ENCODE measurements at places on chromosomes 16 and 17.

DNA sequence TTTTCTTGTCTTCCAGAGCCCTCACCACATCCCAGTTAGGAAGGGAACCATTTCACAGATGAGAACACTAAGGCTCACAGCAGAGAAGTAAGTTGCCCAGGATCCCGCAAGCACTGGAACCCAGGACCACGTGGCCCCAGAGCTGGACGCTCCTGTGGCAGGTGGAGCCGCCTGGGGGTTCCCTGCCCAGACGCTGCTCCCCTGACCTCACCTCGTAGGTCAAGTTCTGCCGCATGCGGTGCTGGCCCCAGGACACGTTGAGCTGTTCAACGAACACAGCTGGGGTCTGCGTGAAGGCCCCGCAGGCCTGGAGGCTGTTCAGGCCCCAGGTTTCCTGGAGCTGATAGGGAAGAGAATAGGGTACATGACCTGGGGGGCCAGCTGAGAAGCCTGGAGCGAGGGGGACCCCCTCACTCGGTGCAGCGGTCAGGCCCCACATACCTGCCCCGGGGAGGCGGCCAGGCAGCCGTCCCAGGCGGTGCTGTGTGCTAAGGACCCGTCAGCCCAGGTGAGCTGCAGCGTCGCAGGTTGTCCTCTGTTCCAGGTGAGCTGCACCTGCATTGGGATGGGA, 54.1 kb downstream of the RMI2 start:
- DNase-seq = no peak

DNA sequence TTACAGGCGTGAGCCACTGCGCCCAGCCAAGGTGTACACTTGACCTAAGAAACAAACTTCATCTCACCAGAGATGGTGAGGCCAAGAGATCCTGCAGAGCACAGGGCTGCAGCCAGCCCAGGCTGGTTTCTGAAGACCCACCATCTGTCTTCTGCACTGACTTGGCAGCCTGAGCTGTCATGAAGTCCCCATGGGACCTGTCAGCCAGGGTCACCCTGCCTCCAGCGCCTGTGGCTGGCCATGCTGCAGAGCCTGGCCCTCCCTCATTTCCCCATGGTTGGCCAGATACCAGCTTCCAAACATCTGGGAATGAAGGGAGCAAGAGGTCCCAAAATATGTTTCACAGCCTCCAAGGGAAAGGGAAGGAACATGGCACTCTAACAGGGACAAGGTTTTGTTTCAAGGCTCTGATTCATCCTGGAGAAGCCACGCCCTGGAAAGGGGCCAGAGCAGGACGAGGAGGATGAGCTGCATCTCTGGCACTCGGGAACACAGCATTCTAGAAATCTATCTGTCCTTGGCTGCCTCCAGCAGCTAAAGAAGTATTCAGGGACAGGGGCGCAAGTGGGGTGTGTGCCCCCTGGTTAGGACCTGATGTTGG, 45.3 kb downstream of the DDX19A start:
- DNase-seq = no peak

DNA sequence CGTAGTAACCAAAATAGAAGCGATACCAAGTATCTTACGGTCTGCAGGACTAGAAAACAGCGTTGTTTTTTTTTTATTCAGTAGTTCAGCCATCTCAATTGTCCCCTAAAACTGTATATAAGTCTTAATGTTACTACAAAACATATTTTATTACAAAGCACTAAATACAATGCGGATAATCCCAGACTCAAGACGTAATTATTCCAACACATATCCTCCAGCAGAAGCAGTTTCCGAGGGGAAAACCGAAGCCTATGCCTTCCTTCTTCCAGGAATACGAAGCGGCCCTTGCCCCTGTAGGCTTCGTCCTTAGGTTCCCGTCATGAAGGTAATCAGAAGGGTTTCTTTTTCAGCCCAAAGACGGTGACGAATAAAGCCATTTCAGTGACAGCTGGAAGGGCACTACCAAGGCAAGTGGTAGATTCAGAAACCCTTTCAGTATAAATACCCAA, 2.3 kb downstream of the TMEM107 start:
- no peak for DNase-seq

DNA sequence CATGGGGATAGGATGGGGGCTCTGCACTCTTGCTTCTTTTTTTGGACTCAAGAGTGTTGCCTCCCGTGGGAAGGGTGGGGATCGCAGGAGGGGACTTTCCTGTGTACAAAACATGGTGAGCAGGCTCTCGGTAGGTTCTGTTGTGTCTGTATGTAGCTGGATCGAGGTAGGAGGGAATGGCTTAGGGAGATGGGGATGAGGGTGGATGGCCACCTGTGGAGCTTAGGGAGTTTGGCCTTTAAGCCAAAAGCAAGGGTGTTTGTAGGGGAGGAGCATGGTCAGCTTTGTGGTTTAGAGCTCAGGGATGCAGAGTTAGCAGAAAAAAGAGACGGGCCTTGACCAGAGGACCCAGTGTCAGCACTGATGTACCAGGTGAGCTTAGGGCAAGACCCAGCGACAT, 11.0 kb upstream of the EDC4 start:
- no peak for DNase-seq

DNA sequence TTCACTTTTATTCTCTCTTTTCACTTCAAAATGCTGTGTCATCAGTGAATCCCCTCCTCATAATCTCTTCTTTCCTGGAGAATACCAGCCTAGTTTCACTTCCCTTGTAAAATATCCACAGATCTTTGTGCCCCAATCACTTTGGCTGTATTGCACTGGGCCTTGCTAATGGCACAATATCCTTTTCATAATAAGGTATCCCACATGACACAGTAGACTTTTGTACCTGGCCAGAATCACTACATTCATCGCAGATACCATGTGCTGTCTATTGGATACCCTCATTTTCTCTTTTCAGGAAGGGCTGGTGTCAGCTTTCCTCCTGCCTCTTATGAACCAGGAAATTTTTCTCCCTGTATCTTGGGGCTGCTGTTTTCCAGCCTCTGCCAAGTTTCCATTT, 25.7 kb upstream of the TOX3 start:
- no peak for DNase-seq

DNA sequence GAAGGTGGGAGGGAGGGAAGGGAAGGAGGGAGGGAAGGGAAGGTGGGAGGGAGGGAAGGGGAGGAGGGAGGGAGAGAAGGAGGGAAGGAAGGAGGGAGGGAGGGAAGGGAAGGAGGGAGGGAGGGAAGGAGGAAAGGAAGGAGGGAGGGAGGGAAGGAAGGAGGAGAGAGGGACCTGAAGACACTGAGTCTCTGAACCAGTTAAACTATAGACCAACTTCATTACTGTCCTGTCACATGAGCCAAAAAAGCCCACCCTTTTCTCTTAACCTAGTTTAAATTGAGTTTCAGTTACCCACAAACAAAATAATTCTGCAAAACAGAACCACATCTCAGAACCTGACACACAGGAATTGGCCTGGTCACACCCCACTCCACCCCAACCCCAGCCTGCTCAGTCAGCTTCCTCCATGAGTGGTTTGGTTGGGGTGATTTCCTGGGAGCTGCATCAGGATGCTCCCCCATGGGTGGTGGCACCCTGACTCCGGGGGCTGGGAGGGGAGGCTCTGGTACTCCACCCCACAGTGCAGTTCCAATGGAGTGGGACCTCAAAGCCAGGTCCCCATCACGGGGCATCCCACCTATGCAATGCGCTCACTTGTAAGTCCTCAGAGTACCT, 4.7 kb upstream of the PRR29 start:
- DNase-seq = peak; percentile 62

- DNase-seq = peak; percentile 30
Observed at GRCh38 chr17:8162997-8163977, 539 bp upstream of the VAMP2 start.

DNA sequence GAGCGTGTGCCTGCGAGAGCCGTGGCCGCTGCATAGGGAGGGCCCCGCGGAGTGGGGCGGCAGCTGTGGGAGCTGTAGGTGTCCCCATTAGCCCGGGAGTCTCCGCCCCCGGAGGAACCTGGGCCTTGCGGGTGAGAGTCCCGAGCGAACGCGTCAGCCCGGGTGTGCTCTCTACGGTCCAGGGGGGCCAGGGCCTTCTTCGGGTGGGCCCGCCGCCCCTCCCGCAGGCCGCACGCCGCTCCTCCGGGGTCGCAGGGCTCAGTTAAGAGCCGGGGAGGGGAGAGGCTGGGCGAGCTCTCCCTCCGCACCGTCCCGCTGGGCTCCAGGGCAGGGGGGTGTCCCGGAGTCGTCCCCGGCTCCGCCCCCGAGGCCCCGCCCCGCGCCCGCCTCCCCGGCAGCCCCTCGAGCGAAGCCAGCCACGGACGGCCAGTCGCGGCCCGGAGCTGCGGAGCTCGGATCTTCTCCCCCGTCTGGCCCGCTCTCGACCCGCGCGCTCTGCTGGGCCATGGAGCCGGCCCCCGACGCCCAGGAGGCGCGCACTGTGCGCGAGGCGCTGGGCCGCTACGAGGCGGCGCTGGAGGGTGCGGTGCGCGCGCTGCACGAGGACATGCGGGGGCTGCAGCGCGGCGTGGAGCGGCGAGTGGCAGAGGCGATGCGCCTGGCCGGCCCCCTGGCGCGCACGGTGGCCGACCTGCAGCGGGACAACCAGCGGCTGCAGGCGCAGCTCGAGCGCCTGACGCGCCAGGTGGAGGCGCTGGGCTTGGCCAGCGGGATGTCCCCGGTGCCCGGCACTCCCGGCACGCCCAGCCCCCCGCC, at the start of gene SMTNL2:
Gene SMTNL2, plus strand, starts transcription at position 429 of the 816 bp plus-strand sequence. Its CDS starts 77 bp downstream, at position 506.
- DNase-seq = no peak

DNA sequence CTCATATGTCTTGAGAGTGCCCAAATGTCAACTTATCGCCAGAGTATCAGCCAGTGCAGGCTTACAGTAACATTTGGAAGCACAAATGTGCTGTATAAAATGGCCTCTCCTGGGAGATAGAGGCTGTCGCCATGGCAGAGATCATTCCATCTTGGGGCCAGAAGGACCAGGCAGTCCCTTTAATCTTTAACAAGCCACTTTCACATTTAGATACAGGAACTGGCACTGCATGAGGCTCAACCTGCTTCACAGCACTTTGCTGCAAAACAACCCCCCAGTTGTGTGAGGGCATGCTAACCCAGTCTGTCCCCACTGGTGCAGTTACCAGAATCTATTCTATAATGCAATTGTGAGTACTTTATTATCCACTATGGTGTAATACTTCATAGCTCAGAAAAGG, 4.7 kb upstream of the RFFL start:
- DNase-seq = no peak

DNA sequence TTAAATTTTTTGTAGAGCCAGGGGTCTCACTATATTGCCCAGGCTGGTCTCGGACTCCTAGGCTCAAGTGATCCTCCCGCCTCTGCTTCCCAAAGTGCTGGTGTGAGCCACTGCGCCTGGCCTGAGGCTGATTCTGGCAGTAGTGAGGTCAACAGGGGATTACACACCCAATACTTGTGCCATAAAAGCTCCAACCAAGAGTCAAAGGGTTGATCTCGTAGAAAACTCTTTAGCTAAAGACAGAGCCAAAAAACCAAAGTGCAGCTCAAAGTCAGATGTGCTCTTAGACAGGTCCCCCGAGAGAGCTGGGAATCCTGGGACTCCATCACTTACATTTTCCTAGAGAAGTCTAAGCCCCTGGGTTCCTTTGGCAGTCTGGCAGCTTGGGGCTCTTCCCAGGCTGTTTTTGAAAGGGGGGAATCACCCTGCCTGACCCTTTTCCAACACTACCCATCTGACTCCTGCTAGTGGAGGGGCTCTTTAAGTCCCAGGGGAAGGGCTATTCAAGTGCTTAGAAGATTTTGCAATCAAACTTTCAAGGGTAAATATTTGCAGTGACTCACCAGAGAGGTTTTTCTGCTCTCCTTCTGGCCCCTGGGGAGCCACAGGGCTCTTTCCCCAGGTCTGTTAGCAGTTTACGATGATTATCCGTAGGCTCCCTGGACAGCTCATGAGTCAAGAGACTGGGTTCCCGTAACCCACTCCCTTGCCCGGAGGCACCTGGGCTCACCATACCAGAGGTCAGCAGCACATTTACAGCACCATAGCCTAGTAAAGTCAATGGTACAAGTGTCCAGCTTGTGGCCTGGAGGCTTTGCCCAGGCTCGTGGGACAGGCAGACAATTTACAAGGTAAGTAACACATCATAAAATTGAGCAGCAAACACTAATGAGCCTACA, 408.7 kb downstream of the SLC39A11 start:
- DNase-seq = no peak

DNA sequence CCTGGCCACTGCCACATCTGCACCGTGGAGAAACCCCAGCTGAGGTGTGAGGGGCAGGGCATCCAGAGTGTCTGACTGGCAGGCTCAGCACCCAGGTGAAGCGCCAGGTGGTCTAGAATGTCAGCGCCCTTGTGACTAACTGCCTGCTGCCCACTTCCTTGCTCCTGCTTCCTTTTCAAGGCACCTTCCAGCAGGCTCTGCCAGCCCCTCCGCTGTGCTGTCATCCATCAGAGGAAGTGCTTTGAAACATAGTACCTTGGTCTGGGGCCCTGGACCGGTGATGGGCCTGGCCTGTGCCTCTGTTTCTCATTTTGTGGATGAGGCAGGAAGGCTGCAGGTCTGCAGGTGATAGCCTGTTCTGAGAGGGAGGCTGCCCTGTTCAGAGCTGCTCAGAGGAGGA, 5.5 kb downstream of the SPNS2 start:
- no peak for DNase-seq

GRCh38 chr16:52861614-52862022, 191.1 kb downstream of the CHD9NB start:
- DNase-seq = no peak

GRCh38 chr17:31224366-31224765, 72.7 kb downstream of the OMG start:
- no peak for DNase-seq
